Activated B cell treated with CpG ODN at 0.5 μM for 24 hours (primary cell): ENCODE measurements at places on chromosomes 12 and 14. TPM values are rescaled to one million over a fixed set of nuclear protein-coding genes. Genes with fewer than 3 reads are reported as not detected.

The SMIM41 gene
- 0.24 TPM in 1 of 2 replicates, not detected in the other for total RNA-seq

The GZMH gene
- total RNA-seq, result 0.49 and 0.93 TPM in 2 replicates

The TMEM229B gene
- 3.3 and 3.7 TPM in 2 replicates for total RNA-seq

The UNC79 gene
- 0.13 and 0.22 TPM in 2 replicates for total RNA-seq

The LRTM2 gene
- not detected in 2 replicates for total RNA-seq

The ADCY6 gene
- 0.37 and 0.60 TPM in 2 replicates for total RNA-seq

The A2ML1 gene
- total RNA-seq, result not detected in 2 replicates

The FAIM2 gene
- not detected in 2 replicates for total RNA-seq

GRCh38 chr12:49661746-49662145 lies 38.4 kb downstream of the PRPF40B start:
- peaks cover 54% of the 10 kb centered on the region for H3K36me3 ChIP-seq
- peak overlapping the region; percentile 80 for H3K4me3 ChIP-seq
- H3K27me3 ChIP-seq, result no peaks in the 10 kb centered on the region
- DNase-seq, result no peak
- H3K27ac ChIP-seq, result peak overlapping the region; percentile 94

- no peak overlapping the region for H3K27ac ChIP-seq
- H3K27me3 ChIP-seq, result no peaks in the 10 kb centered on the region
- DNase-seq, result no peak
- no peaks in the 10 kb centered on the region for H3K4me1 ChIP-seq
Observed at GRCh38 chr14:62956413-62956812, 88.8 kb downstream of the KCNH5 start.

GRCh38 chr14:103550451-103551337 lies 11.8 kb downstream of the BAG5 start:
- peaks cover 2% of the 10 kb centered on the region for H3K4me1 ChIP-seq
- H3K36me3 ChIP-seq, result peaks cover 9% of the 10 kb centered on the region
- no peak for DNase-seq
- H3K27me3 ChIP-seq, result no peaks in the 10 kb centered on the region

DNA sequence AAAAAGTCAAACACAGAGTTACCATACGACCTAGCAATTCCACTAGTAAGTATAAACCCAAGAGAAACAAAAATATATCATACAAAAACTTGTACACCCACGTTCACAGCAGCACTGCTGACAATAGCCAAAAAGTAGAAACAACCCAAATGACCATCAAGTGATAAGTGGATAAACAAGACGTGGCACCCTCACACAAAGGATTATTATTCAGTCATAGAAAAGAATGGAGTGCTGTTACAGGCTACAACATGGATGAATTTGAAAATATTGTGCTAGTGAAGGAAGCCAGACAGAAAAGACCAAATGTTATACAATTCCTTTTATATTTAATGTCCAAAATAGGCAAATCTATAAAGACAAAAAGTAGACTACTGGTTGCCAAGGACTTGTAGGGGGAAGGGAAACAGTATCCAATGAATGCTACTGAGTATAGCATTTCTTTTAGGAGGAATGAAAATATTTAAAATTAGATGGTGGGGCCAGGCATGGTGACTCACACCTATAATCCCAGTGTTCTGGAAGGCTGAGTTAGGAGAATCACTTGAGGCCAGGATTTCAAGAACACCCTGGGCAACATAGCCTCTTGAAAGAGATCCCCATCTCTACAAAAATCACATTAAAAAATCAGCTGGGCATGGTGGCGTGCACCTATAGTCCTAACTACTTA lies 41.9 kb downstream of the SPTLC2 start:
- no peak overlapping the region for H3K27ac ChIP-seq
- H3K36me3 ChIP-seq, result peaks cover 65% of the 10 kb centered on the region
- peaks cover 3% of the 10 kb centered on the region for H3K4me1 ChIP-seq
- no peaks in the 10 kb centered on the region for H3K27me3 ChIP-seq
- no peak overlapping the region for H3K4me3 ChIP-seq

DNA sequence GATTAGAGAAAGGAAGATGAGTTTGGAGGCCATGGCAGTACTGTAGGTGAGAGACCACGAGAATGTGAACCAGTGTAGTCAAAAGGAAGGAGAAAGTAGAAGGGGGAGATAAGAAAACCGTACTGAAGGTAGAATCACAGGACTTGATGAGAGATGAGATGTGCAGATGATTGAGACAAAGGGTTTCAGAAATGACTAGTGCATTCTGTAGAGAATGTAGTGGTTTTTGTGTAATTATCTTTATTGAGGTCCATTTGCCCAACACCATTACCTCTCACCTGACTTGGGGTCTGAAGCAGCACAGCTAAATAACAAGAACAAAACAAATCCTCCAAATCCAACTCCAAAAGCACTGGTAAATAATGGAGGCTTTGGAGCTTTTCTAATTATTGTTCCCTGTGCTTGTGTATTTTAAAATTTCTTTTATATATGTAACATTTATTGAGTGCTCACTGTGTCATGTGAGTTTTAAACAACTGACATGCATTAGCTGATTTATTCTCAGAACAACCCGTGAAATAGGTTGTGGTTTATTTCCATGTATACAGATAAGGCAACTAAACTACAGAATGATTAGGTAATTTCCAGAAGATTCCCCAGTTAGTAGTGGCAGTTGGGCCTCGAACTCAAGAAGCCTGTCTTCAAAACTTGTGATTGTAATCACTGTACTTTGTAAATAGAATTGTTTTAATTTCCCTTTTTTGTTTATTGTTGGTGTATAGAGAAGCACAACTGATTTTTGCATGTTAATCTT lies 390.0 kb downstream of the AEBP2 start:
- no peak overlapping the region for H3K4me3 ChIP-seq
- no peaks in the 10 kb centered on the region for H3K36me3 ChIP-seq
- no peaks in the 10 kb centered on the region for H3K4me1 ChIP-seq
- H3K27me3 ChIP-seq, result no peaks in the 10 kb centered on the region

GRCh38 chr14:32189811-32190210 lies 12.0 kb upstream of the RNU6-7 start:
- no peak overlapping the region for H3K4me3 ChIP-seq
- no peaks in the 10 kb centered on the region for H3K27me3 ChIP-seq
- no peaks in the 10 kb centered on the region for H3K36me3 ChIP-seq
- H3K4me1 ChIP-seq, result peaks cover 21% of the 10 kb centered on the region
- DNase-seq, result no peak
- H3K27ac ChIP-seq, result no peak overlapping the region

DNA sequence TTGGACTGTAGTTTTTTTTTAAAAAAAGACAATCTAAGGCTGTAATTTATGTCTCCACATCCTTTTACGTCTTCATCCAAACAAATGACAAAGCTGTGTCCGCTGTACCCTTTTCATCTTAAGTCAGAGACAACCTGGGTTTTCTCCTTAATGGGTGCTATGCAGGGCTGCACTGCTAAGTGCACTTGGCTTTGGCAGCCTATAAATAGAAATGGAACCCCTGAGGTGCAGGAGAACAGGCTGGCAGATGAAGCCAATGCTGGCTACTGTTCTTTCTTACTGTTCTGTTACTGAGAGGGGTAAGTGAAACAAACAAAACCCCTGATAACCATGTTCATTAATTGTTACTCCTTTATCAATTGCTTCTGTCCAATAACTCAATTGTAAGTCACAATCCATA lies 47.1 kb upstream of the KICS2 start:
- peaks cover 2% of the 10 kb centered on the region for H3K27me3 ChIP-seq
- no peaks in the 10 kb centered on the region for H3K4me1 ChIP-seq
- no peaks in the 10 kb centered on the region for H3K36me3 ChIP-seq
- H3K4me3 ChIP-seq, result no peak overlapping the region
- DNase-seq, result no peak

DNA sequence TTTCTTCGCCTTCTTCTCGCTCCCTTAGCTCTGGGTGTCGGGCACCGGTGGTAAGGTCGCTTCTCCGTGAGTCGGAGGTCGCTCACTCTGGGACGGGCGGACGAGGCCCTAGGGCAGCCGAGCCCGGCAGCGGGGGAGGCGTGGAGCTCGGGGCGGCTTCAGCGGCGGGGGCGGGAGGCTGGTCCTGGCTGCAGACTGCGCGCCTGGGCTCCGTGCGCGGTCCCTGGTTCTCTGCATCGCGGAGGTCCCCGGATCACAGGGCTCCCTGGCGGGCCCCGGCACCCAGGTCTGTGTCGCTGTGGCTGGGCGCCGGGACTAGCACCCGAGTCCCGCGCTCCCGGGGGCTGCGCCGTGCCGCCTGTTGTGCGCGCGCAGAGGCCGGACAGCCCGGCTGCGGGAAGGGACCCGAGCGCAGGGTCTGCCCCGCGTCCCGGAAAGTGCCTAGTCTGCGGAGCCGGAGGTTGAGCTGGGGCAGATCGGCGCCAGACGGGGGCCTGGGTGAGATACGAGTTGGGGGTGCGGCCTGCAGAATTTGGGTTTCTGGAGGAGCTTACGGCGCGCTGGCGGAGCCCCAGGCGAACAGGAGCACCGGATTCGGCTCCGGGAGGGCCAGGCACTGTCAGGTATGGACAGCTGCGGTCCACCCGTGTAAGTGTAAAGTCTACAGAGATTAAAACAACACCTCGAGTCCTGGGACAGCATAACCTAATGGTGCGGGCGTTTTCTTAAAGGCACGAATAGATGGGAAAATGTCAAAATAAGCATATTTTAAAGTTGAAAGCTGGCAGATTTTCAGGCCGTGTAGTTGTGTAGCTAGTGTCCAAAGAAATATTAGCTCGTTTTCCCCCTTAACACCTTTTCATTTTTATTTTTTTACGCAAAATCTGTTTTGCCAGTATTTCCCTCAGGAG lies 713 bp downstream of the FRMD6 start:
- no peak for DNase-seq
- no peak overlapping the region for H3K27ac ChIP-seq
- H3K4me1 ChIP-seq, result peaks cover 8% of the 10 kb centered on the region
- no peaks in the 10 kb centered on the region for H3K36me3 ChIP-seq
- H3K4me3 ChIP-seq, result peak overlapping the region; percentile 82

- no peak overlapping the region for H3K27ac ChIP-seq
- DNase-seq, result no peak
- H3K36me3 ChIP-seq, result no peaks in the 10 kb centered on the region
Observed at GRCh38 chr12:89236748-89237383, 115.4 kb downstream of the DUSP6 start.

GRCh38 chr12:27635349-27635972 lies 60.8 kb upstream of the REP15 start:
- no peaks in the 10 kb centered on the region for H3K27me3 ChIP-seq
- no peak for DNase-seq
- H3K4me3 ChIP-seq, result no peak overlapping the region
- no peaks in the 10 kb centered on the region for H3K36me3 ChIP-seq
- H3K4me1 ChIP-seq, result no peaks in the 10 kb centered on the region

DNA sequence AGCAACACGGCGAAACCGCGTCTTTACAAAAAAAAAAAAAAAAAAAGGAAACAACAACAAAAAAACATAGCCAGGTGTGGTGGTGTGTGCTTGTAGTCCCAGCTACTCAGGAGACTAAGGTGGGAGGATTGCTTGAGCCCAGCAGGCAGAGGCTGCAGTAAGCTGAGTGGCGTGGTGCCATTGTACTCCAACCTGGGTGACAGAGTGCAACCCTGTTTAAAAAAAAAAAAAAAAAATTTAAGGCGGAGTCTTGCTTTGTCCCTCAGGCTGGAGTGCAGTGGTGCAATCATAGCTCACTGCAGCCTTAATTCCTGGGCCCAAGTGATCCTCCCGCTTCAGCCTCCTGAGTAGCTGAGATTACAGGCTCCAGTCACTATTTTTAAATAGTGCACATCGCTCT lies 18.2 kb upstream of the FIGNL2 start:
- peaks cover 21% of the 10 kb centered on the region for H3K4me1 ChIP-seq
- peaks cover 65% of the 10 kb centered on the region for H3K27me3 ChIP-seq
- H3K4me3 ChIP-seq, result no peak overlapping the region
- no peak overlapping the region for H3K27ac ChIP-seq

DNA sequence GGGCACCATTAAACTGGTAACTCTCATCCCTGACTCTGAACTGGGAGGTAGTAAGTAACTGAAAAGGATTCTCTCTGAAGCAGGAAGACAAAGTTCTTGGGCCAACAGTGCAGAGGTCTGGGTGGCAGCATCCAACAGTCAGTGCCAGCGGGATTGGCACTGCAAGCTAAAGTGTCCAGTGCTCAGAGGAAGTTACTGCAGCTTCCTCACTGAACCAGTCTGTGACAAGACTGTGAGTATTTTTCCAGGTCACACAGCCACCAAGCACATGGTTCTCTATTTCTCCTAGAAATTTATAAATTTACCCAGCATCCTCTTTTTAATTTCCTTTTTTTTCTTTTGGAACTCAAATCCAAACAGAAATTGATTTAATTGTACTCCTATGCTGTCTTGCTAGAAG lies 81.6 kb upstream of the FAR2 start:
- H3K36me3 ChIP-seq, result no peaks in the 10 kb centered on the region
- peaks cover 7% of the 10 kb centered on the region for H3K27me3 ChIP-seq
- no peak for DNase-seq
- H3K4me3 ChIP-seq, result no peak overlapping the region
- no peak overlapping the region for H3K27ac ChIP-seq
- no peaks in the 10 kb centered on the region for H3K4me1 ChIP-seq

GRCh38 chr12:46209914-46210872 lies 58.6 kb downstream of the SLC38A1 start:
- DNase-seq, result peak; percentile 47
- no peaks in the 10 kb centered on the region for H3K27me3 ChIP-seq
- peak overlapping the region; percentile 93 for H3K27ac ChIP-seq
- H3K36me3 ChIP-seq, result peaks cover 90% of the 10 kb centered on the region
- H3K4me1 ChIP-seq, result peaks cover 94% of the 10 kb centered on the region
- peak overlapping the region; percentile 63 for H3K4me3 ChIP-seq

DNA sequence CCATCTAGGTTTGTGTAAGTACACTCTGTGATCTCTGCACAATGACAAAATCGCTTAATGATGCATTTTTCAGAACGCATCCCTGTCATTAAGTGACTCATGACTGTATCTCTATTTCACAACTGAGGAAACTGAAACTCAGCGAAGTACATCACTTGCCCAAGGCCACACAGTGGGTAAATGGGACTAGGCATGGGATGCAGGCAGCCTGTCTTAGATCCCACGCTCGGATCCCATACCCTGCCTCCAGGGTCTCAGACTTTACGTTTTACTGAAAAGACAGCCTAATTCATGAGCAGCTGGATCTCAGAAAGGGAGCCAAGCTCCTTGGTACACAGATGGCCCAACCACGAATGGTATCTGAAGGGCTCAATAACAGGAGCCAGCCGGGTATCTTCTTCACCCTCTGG lies 2.4 kb upstream of the MLEC start:
- H3K4me3 ChIP-seq, result peak overlapping the region; percentile 70
- H3K27ac ChIP-seq, result peak overlapping the region; percentile 97
- DNase-seq, result no peak
- peaks cover 47% of the 10 kb centered on the region for H3K4me1 ChIP-seq
- no peaks in the 10 kb centered on the region for H3K27me3 ChIP-seq
- H3K36me3 ChIP-seq, result peaks cover 2% of the 10 kb centered on the region

- H3K4me1 ChIP-seq, result no peaks in the 10 kb centered on the region
- H3K27ac ChIP-seq, result no peak overlapping the region
- no peaks in the 10 kb centered on the region for H3K36me3 ChIP-seq
- H3K27me3 ChIP-seq, result no peaks in the 10 kb centered on the region
Observed at GRCh38 chr12:19916196-19916753, 452.1 kb upstream of the PDE3A start.

- DNase-seq, result no peak
- peaks cover 11% of the 10 kb centered on the region for H3K4me1 ChIP-seq
- H3K27ac ChIP-seq, result no peak overlapping the region
- no peak overlapping the region for H3K4me3 ChIP-seq
- H3K36me3 ChIP-seq, result no peaks in the 10 kb centered on the region
- H3K27me3 ChIP-seq, result no peaks in the 10 kb centered on the region
Observed at GRCh38 chr12:579420-580110, 83.7 kb downstream of the NINJ2 start.
